HS-27A (cell line): ENCODE measurements at places on chromosomes 6 and 20.
A peak's percentile ranks its signal among the peaks of the same experiment; 100 is the strongest.

GRCh38 chr20:40192081-40192480, 497.0 kb downstream of the MAFB start:
- no peak for DNase-seq

DNA sequence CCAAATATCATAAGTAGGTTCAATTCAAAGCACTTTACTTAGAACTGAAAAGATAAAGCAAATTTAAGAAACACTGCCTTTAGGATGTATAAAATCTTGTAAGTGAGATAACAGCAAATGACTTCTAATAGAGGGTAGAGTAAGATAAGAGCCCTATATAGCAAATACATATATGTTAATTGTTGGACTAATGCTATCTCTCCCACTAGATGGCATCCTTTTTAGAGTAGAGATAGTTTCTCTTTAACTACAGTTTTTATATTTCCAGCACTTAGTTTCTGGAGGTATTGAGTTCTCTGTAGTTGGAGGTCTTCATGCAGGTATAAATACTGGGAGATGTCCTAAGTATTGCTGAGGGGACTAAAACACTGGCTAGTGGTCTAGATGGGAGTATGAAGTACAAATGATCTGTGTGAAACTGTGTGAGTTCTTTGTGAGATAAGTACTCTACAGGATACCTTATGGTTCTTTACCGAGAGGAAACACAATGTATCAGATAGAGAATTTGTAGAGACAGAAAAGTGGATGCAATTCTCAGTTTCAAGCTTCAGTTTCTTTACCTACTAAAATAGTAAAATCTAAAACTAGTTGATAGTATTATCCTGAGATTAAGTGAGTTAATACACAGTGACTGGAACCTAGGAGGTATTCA, 399.3 kb downstream of the KHDRBS2 start:
- no peak for DNase-seq

DNA sequence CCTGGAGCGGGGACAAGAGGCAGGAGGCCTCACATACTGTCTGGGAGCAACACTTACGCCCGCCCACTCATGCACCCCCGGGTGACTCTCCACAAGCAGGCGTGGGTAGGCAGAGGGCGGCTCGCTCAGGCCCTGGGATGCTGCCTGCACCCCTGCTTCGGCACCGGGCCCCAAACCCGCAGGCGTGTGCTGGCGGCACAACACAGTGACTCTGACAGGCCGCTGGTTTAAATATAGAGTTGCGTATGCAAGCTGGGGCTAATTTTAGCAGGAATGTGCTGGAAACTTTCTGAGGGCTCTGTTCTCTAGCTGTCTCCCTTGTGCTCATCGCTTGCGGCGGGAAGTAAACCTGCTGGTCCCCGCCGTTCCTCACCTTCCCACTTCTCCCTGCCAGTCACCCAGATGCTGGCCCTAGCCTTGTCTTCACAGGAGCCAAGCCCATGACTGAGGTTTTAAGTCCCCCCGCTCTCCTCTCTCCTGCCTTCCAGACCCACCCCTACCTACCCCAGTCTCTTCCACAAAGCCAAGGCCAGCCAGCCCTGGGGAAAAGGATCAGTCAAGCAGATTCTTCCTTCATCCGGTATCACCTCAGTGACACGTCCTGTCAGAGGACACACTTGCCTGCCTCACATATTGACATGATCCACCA, 94.5 kb upstream of the FOXP4 start:
- no peak for DNase-seq

DNA sequence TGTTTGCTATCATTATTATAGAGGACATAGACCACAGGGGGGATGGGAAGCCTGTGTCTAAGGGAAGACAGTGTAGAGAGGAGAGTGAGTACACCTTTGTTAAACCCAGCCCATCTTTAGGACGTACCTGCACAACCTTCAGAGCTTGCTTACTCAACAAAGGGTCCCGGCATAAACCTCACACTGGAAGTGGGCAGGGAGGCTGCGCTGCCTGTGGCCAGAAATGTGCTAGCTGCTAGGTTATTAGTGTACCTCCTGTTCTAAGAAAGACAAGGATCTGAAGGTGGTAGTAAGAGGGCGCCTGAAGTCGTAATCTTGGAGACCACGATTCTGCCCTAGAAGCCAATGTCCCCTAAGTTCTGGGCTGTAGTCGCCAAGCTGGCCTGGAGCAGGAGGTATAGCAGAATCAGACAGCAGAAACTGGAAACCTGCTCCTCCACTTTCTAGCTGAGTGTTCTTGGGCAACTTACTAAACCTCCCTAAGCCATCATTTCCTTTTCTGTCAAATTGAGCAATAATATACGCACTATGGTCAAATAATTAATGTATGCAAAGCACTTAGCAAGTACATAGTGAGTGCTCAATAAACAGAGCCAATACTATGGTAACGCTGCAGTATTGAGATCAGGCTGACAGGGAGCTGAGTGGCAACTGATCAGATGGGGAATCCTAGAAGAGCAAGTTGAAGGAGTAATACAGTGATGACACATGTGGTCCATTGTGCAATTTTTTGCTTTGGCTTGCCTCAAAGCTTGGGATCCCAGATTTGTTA, 16.8 kb upstream of the AKIRIN2 start:
- DNase-seq, result no peak

- no peak for DNase-seq
Observed at GRCh38 chr6:126042001-126042419, 55.7 kb downstream of the TRMT11 start.

GRCh38 chr20:40655451-40655850, 33.6 kb downstream of the MAFB start:
- DNase-seq, result no peak

- no peak for DNase-seq
Observed at GRCh38 chr20:61718361-61719005, 347.2 kb downstream of the TAF4 start.

GRCh38 chr20:20439602-20440190, 71.8 kb downstream of the INSM1 start:
- DNase-seq, result no peak

- DNase-seq, result no peak
Observed at GRCh38 chr6:13742961-13743735, 31.5 kb upstream of the RANBP9 start.

DNA sequence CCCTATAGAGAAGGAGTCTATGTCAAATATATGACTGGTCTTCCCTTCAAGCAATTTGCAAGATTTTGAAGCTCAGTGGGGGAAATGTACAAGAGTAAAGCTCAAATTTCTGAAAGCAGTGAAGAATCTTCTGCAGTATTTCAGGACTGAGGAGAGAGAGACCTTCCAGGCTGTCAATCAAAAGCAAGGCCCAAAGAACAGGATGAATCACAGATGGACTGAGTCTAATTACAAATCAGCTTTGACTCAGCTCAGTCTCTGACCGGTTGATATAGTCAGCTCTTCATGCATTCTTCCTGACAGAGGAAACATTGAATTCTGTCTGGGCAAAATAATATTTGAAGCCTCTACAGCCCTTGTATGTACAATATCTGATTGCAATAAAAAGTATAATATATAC, 7.7 kb upstream of the HTR1B start:
- no peak for DNase-seq

GRCh38 chr6:11315743-11316437, 83.4 kb upstream of the NEDD9 start:
- peak; percentile 60 for DNase-seq

DNA sequence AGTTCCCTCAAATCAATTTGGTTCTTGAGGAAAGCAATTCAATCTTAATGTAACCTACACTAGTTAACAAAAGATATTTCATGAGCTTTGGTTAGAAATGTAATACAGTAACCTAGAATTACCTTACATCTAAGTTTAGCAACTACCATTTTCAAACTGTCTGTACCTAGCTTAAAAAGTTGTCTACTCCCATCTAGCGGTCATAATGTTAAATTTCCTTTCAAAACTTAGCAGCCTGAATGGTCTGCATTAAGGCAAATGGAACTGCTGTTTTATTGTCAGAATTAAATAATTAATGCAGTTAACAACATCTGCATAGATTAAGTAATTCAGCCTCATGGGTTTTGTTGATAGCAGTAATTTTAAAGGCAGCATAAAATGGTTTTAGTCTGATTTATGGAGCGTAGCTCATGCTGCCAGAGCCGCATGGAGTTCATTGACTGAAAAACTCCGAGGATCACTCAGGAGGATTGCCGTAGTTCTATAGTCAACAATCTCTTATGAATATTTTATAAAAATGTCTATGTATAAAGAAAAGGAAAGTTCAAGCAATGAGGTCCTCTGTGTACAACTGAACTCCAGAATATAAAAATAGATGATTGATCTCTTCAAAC, 485.4 kb upstream of the MANEA start:
- no peak for DNase-seq

- DNase-seq, result no peak
Observed at GRCh38 chr6:73369563-73369962, at the start of gene OOEP. TSS of gene OOEP (minus strand) at chr6:73369897. CDS start at chr6:73369792, 105 bp downstream.

- DNase-seq, result no peak
Observed at GRCh38 chr6:75368151-75368779, 83.7 kb upstream of the TMEM30A start.

GRCh38 chr20:32037929-32038328, 14.1 kb upstream of the HCK start:
- DNase-seq, result no peak

DNA sequence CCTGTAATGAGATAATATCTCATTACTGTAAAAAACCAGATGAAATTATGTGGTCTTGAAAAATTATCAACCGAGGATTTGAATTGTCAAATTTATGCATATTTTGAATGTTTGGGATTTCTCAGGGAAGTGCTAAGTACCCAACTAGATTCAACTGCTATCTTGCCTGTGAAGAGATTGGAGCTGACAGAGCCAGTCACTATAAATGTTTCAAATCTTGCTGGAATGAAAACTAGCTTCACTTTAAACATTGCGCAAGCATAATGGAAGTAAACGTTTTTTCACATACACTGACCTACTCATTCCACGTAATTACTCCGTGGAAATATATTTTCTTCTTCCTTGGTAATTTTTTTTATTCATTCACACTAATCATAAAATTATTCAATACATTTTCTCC, 46.7 kb downstream of the TMEM170B start:
- no peak for DNase-seq

DNA sequence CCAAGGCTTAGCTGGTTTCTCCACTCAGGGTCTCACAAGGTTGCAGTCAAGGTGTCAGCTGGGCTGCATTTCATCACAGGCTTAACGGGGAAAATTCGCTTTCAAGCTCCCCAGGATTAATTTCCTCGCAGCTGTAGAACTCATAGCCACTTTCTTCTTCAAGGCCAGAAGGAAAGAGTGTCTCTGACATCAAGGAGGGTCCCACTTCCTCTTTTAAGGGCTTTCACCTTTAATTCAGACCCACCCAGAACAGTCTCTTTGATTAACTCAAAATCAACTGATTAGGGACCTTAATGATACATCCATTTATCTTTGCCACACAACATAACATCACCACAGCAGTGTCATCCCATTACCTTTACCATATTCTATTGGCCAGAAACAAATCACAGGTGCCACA, 183.3 kb upstream of the ARID1B start:
- DNase-seq, result no peak

- DNase-seq, result no peak
Observed at GRCh38 chr20:45230631-45231030, 9.5 kb downstream of the SEMG2 start.

GRCh38 chr6:85078058-85078457, 313.7 kb upstream of the TBX18 start:
- DNase-seq, result peak; percentile 42

DNA sequence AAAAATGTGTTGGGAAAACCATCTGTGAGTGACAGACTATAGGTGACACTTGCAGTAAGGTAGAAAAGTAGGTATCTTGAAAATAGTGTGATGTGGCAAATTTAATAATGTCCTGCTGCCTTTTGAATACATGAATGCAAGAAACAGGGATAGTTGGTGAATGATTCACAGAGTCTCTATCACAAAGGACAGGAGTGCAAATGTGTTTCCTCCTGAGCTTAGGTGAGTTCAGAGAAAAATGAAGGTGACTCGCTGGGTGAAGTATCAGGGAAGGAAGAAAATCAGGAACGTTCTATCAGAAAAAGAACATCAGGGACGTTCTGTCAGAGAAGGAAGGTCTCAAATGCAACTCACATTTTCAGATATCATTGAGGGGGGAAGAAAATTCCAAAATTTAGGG, 557.8 kb upstream of the SLC35B3 start:
- no peak for DNase-seq

DNA sequence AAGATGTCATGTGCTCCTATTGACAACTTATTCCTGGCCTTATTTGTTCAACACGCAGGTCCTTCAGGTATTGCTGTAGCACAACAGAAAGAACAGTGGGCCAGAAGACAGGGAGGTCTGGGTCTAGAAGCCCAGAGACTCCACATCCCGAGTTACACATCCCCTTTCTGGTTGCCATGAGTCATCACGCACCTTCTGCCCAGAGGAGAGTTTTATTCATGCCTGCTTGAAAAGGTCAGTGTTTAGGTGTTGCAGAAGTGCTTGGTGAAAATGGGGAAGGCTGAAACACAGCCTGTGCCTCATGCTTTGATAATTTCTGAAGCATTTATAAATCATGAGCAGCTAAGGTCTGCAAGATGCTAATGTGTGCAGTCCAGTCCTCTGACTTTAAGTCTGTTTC, 256.4 kb downstream of the GMPR start:
- no peak for DNase-seq

GRCh38 chr6:167898673-167899311, 72.1 kb downstream of the AFDN start:
- DNase-seq, result no peak

DNA sequence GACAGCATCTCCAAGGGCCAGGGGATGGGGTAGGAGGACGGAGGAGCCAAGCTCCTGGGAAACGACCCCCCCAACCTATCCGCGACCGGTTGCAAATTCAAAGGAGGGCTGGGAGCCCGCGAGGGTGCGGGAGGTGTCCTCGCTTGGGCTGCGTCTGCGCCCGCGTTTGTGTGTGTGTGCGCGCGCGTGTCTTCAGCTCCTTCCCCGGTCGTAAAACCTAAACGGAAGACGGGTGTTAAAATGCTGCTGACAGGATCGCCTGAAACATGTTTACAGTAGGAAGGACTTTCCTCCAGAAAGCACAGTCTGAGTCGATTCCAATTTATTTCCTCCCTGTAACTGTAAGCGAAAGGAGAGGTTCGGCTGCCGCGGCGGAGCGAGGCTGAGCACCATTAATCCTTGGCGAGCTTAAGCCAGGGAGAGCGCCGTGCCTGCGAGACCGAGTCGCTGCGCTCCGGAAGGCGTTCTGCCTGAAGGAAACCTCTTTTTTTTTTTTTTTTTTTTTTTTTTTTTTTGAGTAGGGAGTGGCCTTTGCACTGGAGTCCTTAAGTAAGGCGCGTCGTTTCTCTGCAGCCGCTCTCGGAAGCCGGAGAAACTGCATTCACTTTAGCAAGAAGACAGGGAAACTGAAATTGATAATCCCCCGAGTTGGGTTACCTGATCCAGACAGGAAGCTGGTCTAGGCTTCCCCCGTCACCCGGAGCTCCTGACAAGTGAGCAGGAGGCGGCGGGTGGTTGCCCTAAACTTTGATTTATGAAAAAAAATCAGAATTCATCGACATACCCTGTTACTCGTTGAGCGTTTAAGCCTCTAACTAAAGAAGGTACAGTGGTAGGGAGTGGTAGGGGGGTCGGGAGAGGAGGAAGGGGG, 4.8 kb upstream of the SOX4 start:
- DNase-seq, result no peak

DNA sequence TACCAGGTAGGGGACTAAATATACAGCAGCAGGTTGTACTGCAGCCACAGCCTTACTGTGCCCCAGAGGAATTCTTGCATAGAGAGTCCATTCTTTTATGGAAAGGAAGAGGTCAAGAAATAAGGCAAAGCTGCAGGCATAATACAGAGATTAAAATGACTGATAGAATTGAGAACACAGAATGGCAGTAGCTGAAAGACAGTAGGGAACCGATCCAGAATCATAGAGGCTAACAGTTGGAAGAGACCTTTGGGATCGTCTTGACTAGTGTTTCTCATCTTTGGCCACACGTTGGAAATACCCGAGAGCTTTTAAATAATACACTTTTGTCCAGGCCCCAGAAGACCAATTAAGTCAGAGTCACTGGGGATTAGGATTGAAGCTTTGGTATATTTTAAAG, 492.6 kb upstream of the SOX4 start:
- no peak for DNase-seq
